ENCODE measurements at places on chromosomes 12 and 14.

GRCh38 chr14:54776361-54777001, 126.1 kb downstream of the GCH1 start:
- peak; percentile 88 for DNase-seq

GRCh38 chr14:72366619-72367018, 434.4 kb downstream of the RGS6 start:
- DNase-seq, result no peak

DNA sequence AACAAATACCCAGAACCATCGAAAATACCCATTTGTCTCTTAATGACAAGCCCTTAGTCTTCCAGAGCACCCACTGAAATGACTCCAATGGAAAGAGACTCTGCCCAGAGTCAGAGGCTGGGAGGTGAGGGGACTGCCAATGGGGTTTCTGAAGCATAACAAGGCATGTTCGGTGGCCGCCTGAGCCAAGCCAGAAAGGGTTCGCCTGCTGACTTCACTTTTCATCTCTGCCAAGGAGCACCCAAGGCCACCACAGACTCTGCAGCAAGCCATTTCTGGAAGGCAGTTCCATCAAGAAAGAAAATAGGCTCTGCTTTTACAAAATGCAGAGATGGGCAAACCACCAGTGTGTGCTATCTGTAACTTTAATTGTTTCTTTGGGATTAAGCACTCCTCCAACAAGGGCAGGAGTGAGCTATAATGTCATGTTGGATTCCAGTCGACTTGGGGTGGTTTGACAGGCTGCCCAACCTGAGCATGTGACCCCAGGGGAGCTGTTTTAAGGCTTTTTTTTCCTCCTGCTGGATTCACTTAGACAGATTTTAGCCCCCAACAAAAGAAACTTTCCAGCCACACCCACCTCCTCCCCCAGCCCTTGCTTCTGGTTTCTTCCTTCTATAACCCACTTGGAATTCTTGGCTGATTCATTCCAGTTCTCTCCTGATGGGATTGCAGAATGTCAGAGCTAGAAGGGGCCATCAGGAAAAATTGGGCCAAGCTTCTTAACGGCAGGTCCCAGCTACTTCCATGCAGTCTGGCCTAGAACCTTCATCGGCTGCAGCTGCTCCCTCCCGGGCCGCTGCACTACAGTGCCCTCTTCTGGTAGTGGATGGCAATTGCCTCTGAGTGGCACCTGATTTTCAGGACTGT, 24.1 kb downstream of the CKAP4 start:
- DNase-seq, result no peak

DNA sequence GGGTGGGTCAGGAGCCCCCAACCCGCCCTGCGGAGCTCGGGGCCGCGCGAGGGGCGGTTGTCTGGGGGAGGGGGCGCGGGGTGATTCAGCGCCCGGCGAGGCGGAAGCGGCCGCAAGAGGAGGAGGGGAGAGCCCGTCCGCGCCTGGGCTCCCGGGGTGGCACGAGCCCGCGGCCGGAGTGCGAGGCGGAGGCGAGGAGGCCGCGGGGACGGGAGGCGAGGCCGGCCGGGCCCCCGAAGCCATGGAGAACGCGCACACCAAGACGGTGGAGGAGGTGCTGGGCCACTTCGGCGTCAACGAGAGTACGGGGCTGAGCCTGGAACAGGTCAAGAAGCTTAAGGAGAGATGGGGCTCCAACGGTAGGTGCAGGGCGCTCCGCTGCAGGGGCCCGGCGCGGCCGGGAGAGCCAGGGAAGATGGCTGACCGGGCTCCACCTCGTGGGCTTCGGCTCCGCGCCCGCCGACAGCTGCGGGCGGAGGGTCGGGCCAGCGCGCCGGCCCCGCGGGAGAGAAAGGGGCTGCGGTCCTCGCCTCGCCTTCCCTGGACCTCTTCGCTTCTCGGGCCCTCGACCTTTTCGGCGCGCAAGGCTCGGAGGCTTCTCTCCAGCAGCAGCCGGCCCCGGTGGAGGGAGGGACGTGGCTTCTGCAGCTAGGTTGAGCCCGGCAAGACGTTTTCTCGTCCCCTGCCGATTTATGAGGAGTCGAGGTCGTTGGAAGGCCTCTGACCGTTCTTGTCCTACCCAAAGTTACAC, 677 bp downstream of the ATP2A2 start:
- no peak for DNase-seq

Measured in HS-27A (cell line).